Omental fat pad (tissue), 4 donors: ENCODE measurements at places on chromosomes 13 and 19. TPM values are rescaled to one million over a fixed set of nuclear protein-coding genes. Genes with fewer than 3 reads are reported as not detected.
A peak's percentile ranks its signal among the peaks of the same experiment; 100 is the strongest.

- DNase-seq: no peak
Measured at GRCh38 chr13:90315061-90315460, 1032.4 kb upstream of the MIR17HG start.

GRIK5 gene
- 1.2 TPM for total RNA-seq

DNA sequence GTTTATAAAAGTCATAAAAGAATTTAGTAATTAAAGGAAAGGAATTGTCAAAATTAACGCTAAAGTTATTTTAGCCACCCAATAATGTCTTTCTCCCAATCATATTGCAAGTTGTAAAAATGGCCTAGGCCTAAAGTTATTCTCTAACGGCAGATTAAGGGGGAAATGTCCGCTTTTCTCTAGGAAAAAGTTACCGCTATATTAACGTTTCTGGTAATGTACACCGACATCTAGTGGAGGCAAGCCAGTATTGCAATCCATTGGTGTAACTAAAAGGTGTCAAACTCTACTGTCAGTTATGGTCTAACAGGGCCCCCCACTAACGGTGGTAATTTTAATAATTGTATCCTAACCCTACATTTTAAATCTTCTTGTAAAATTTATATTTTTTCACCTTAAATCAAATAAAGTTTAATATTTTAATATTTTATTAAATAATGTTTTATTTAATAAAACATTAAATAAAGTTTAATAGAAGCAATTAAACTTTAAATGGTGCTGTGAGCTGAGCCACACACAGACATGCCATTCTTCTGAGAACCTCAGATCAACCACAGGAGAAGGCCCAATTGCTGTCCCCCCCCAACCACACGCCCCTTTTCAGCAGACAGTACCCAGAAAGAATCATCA lies 35.9 kb upstream of the ZSCAN5A start:
- DNase-seq: peak; percentile 33

DNA sequence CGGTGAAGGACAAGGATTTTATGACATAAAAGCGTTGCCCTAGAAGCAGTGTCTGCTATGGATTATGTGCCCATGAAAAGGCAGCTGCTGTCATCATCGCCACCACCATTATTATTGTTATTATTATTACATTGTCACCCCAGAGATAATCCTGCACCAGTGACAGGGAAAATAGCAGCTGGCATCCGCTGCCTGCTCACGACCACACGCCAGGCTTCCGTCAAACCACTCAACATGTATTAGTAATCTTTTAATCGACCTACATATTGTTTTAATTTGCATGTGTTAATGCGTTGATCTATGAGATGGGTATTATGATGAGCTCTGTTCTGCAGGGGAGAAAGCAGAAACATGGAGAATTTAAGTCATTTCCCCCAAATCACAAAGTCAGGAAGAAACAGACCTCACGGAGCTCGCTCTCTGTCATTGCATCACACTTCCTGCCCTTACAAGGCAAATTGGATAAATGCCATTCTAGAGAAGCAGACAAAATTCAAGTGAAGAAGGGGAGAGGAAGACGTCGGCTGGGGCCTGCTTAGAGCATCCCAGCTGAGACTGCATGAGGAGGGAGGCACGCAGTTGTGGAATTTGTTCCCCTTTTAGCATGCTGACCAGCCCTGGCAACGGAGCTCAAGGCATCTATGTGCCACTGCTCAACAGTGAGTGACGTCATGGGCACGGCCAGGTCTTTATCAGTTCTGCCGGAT lies at the start of gene FFAR3:
Gene FFAR3, plus strand, starts transcription at position 594 of the 707 bp plus-strand sequence. CDS start 431 bp downstream, outside the sequence.
- DNase-seq: no peak

PABPC3 gene
- total RNA-seq: not detected
